ENCODE measurements at places on chromosomes 16 and 17. TPM values are rescaled to one million over a fixed set of nuclear protein-coding genes. Genes with fewer than 3 reads are reported as not detected.
A peak's percentile ranks its signal among the peaks of the same experiment; 100 is the strongest.

DNA sequence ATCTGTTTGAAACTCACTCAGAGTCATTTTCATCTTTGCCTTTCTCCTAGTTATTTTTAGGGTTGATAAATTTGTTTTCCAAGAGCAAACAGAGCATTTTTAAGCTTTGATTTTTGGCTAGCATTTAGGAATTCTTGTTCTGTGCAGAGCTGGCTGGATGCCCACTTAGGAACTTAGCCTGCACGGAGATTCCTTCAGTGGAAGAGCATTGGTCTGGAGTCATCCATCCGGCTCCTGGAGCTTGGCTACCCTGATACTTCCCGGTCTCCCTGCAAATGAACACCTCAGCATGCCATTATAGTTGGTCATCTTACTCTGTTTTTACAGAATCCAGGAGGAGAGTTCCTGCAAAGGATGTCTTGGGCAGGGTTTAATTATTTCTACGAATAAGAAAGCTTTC, 57.1 kb downstream of the SPECC1 start:
- DNase-seq = no peak

GRCh38 chr17:73750975-73751374, 106.7 kb upstream of the SDK2 start:
- DNase-seq = peak; percentile 47

GRCh38 chr16:74737521-74737920, 36.9 kb upstream of the MLKL start:
- DNase-seq = no peak

DNA sequence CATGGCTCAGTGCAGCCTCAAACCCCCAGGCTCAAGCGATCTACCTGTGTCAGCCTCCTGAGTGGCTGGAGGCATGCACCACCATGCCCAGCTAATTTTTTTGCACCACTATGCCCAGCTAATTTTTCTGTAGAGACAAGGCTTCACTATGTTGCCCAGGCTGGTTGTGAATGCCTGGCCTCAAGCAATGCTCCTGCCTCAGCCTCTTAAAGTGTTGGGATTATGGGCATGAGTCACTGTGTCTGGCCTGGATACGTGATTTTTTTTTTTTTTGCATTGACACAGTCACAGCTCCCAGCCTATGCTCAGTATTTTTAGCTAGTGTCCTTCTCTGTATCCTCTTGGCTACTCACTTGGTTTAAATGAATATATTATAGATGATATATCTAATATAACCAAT, 377.0 kb upstream of the TNRC6C start:
- DNase-seq = no peak

GRCh38 chr17:27492470-27492869, 36.2 kb downstream of the KSR1 start:
- DNase-seq = no peak

GRCh38 chr16:10683170-10683569, 11.6 kb downstream of the TEKT5 start:
- no peak for DNase-seq

The RASD1 gene
- 8.9 TPM for polyA plus RNA-seq

The TMC5 gene
- 0.41 TPM for polyA plus RNA-seq
